Hematopoietic multipotent progenitor cell (in vitro differentiated cells): ENCODE measurements at places on chromosomes 3 and 15. TPM values are rescaled to one million over a fixed set of nuclear protein-coding genes. Genes with fewer than 3 reads are reported as not detected.

Gene LRRC49
- total RNA-seq = 1.6 TPM

Gene GPR160
- 1.6 TPM for total RNA-seq

Gene IGSF10
- 1.3 TPM for total RNA-seq

Gene ADAMTSL3
- under 0.01 TPM for total RNA-seq

Gene CPNE4
- not detected for total RNA-seq

Gene ATG3
- 46.0 TPM for total RNA-seq

Gene COL8A1
- not detected for total RNA-seq

Gene GP9
- 4.0 TPM for total RNA-seq

Gene XCR1
- total RNA-seq = not detected

Gene CGNL1
- total RNA-seq = under 0.01 TPM

Gene LMOD3
- total RNA-seq = not detected

Gene CLDN18
- total RNA-seq = not detected

Gene WDR93
- 0.27 TPM for total RNA-seq

Gene ZBTB20
- 78.4 TPM for total RNA-seq

Gene PEX11A
- 9.7 TPM for total RNA-seq

Gene ARPIN
- total RNA-seq = 2.2 TPM

Gene C3orf22
- total RNA-seq = not detected

Gene GABRR3
- total RNA-seq = not detected

Gene CPLX3
- total RNA-seq = not detected

Gene EFHB
- total RNA-seq = not detected

Gene ZDHHC23
- total RNA-seq = 11.0 TPM

Gene THBS1
- total RNA-seq = 16.2 TPM

Gene ANKRD63
- total RNA-seq = 1.1 TPM

Gene TM4SF18
- total RNA-seq = 0.27 TPM

Gene ATP13A5
- not detected for total RNA-seq

Gene KCNMB3
- 1.3 TPM for total RNA-seq

Gene FBXO40
- total RNA-seq = not detected

Gene MYLK
- 11.3 TPM for total RNA-seq

Gene MYO9A
- 18.3 TPM for total RNA-seq

Gene GOLGA8G
- total RNA-seq = not detected

Gene CCR3
- 0.27 TPM for total RNA-seq

Gene CSPG5
- total RNA-seq = 0.54 TPM

Gene ARGFX
- not detected for total RNA-seq

Gene UCN2
- under 0.01 TPM for total RNA-seq

Gene EPHB3
- 0.54 TPM for total RNA-seq

Gene IL16
- 44.7 TPM for total RNA-seq

Gene CISH
- total RNA-seq = 17.8 TPM

Gene IGSF11
- under 0.01 TPM for total RNA-seq

Gene SLCO3A1
- 17.2 TPM for total RNA-seq

Gene REC114
- total RNA-seq = not detected

Gene ADGRG7
- total RNA-seq = not detected

Gene PLA2G4E
- not detected for total RNA-seq

Gene ITIH4
- total RNA-seq = 7.5 TPM

Gene MTMR10
- 13.2 TPM for total RNA-seq

Gene NT5DC2
- 40.4 TPM for total RNA-seq

Gene TICRR
- 1.6 TPM for total RNA-seq

Gene SPINT1
- total RNA-seq = 60.3 TPM

Gene P3H2
- under 0.01 TPM for total RNA-seq

Gene GOLGA8Q
- total RNA-seq = 1.3 TPM

Gene OPA1
- 27.5 TPM for total RNA-seq

Gene PLA1A
- total RNA-seq = not detected

Gene SLC22A14
- under 0.01 TPM for total RNA-seq
